ENCODE measurements at places on chromosomes 1 and 21.

DNA sequence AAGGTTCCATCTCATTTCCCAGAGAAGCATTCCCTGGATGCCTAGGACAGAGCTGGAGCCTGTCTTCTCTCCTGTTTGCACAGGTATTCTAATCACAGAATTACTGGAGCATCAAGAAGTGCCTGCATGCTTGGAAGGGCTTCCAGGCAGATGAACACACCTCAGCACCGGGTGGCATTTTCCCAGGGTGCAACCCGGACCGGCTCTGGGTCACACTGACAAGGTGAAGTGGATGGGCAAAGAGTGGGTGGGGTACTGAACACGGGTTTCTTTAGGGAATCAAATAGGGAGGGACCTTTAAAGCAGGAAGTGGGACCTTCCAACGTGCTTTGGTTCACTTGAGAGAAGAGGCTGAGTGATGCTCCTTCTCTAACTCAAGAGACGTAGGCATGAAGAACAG is 7.1 kb upstream of the PEF1 start:
- no peak for DNase-seq

GRCh38 chr1:16434501-16434900 is 2.7 kb downstream of the SPATA21 start:
- DNase-seq = no peak

- DNase-seq = no peak
These were observed 85.5 kb downstream of the CAMK2N1 start for GRCh38 chr1:20400341-20401177.

GRCh38 chr1:53066891-53067738 is 5.1 kb downstream of the PODN start:
- DNase-seq = no peak

DNA sequence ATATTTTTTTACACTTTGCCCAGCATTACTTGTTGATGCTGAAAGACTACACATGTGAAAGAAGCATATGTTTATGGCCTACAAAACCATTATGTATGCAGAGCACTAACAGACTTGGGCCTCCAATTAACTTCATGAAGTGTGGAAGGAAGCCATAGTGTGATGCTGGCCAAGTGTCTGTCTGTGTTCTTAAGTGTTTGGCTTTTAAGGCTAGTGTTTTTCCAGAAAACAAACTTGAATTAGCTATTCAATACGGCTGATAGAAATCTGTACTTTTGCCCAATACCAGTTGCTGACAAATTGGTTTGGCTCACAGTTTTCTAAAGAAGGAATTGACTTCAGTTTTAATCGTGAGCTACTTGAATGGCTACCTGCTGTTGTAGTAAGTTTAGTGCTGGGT is 136.1 kb downstream of the ADGRL2 start:
- no peak for DNase-seq

GRCh38 chr21:41442481-41443186 is 16.6 kb downstream of the MX1 start:
- no peak for DNase-seq

GRCh38 chr21:45532826-45533360 is 9.3 kb downstream of the SLC19A1 start:
- DNase-seq = no peak

- DNase-seq = no peak
These were observed 31.9 kb downstream of the SNX7 start for GRCh38 chr1:98693385-98693784.

DNA sequence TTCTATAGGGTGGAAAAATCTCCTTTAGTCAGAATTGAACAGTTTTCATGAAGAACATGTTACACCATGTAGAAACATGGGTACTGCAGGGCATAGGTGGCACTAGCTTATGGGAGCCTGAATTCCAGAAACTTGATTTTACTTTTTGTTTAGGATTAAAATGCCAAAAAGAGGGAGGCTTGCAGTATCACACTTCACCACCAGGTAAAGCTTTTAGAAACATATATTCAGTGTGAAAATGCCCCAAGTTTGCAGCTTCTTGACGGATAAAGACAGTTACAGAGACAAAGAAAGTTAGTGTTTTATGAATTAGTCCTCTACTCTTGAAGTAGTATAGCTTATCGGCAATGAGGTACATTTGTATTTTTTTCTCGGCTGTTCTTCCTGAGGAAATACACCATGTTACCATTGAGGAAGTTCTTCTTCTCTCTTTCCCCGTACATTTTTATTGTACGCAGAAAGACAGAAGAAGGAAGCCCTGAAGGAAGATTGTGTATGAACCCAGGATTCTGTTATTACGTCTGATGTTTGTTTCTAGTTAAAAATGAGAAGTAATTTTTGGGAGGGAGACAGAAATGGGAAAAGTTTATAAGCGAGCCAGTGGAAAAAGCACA is 66.1 kb downstream of the PBX1 start:
- no peak for DNase-seq

DNA sequence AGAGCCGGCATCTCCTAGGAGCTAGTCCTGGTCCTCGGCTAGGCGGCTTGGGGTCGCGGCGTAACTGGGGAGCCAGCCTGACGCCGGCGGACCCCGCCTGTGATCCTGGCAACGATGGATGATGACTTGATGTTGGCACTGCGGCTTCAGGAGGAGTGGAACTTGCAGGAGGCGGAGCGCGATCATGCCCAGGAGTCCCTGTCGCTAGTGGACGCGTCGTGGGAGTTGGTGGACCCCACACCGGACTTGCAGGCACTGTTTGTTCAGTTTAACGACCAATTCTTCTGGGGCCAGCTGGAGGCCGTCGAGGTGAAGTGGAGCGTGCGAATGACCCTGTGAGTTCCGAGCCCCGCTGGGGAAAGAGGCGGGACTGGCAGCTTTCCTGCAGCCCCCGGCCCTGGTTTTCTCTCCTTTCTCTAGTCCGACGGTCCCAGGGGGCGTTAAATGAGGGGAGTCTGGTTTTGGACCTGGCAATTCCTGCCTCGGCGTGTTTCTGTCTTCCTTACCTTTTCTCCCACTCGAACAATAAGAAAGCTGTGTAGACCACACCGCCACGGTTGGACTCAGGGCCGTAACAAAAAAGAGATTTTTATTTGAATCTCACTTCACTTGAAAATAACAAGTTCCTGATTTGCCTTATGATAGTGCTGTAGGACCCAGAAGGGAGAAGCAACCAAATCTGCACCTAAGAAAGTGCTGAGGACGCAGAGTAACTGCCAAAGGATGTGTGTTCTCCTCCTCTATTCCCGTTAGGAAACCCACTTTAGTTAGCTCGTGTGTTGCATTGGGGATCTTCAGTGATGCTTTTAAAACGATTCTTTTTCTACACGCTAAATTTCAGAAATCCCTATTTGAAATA is at the start of gene SPRTN:
Gene SPRTN (plus strand): TSS at position 24 of the 859 bp plus-strand sequence. CDS start 91 bp downstream, at position 115.
- no peak for DNase-seq

DNA sequence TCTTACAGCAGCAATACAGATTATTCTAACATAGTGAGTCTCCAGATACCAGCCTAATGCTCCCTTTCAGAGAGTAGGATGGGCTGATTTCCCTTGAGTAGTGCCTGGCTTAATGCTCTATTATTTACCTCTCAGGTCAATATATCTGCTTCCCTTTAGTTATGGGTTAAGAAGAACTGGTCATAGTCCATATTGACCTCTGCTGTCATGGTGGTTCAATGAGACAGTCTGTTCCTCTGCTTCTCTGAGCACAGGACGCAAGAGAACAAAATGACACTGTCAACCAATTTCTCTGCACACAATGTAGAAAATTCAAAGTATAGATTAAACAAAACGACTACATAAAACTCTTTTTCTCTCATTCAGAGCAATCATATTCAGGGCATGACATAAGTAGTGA is 2.9 kb downstream of the MRAP start:
- DNase-seq = no peak

DNA sequence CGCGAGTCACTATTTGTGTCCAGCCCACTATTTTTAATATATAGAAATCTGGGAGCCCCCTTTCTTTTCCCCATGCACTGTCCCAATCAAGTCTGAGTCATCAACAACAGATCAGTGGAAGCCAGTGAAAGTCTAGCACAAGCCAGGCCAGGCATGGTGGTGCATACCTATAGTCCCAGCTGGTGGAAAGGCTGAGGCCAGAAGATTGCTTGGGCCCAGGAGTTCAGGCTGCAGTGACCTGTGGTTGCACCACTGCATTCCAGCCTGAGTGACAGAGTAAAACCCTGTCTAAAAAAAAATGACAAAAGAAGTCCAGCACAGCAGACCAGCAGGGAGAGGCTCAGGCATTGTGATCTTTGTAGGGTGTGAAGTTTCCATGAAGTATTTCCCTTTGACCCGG is 9.0 kb upstream of the RPL5 start:
- no peak for DNase-seq

GRCh38 chr1:36486439-36487335 is 4.0 kb upstream of the CSF3R start:
- no peak for DNase-seq

GRCh38 chr1:67711855-67712212 is 26.8 kb downstream of the GADD45A start:
- DNase-seq = no peak

- no peak for DNase-seq
These were observed 121.9 kb downstream of the ATG4C start for GRCh38 chr1:62905872-62906271.

DNA sequence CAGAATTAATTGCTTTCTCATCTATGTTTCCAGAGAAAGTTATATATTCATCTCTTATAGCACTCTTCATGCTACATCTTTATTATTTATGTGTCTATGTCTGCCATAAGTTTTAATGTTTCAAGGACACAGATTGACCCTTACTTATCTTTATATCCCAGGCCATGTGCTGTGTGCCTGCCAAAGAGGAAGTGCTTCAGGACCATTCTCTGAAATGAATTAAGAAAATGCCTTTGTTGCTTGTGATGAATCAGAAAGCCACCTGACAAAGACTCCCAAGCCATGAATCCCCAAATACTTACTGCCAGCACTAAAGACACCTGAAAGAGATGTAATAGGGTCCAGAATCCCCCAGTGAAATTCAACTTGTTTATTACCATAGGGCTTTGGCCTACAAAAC is 342.1 kb upstream of the C1orf87 start:
- no peak for DNase-seq

DNA sequence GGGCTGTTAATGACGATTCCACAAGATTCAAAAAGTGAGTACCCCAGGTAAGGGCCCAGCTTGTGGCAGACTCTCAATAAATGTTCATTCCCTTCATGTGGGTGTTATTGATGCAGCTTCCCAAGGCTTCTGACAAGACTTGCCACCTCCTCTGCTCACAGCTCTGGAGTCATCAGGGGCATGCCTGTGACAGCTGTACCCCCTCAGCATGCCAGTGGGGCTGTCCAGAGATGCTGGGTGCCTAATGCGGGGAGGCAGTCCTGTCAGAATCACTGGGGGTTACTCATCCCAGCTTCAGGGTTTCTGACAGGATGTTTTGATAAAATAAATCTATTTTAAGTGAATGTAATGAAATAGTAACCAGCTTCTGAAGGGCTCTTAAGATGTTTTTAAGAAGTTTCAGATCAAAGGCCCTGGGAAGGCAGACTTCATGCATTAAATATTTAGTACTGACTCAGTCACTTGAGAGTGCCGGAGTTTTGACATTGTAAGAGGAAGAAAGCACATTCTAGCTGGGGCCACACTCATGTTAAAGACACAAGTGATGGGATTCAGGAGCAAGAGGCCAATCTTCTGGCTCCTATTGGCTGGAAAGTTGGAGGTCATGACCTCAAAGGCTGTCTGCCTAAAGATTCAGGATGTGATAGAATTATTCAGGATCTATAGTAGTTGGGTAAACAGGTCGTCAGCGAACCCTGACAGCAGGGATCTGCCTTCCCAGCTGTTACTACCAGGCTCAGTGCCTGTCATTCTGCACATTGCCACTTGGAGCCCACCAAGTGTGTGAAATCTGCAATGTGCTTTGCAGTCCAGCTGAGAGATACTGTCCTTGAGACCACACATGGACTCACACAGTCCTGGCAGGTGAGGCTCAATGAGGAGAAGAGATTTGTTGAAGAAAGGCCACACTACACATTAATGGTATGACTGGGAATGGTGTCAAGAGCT is 239.6 kb upstream of the BEND5 start:
- peak; percentile 50 for DNase-seq

DNA sequence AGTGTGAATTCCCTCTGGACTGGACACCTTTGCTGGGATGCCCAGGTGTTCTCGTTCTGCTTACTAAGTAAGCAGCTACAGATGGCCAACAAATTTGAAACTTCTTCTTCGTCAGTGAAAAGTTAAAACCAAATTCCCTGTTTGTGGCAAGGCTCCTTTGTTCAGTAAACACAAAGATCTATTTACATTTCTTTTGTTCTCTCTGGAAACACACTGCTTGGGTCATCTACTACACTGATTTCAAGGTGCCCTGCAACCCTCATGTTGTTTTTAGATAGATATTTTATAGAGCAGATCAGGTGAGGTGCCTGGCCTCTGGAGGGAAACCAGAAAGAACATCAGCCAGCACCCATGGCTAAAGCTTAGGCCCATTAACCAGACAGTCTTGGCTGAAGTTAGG is 157.2 kb upstream of the UBE2U start:
- DNase-seq = no peak

DNA sequence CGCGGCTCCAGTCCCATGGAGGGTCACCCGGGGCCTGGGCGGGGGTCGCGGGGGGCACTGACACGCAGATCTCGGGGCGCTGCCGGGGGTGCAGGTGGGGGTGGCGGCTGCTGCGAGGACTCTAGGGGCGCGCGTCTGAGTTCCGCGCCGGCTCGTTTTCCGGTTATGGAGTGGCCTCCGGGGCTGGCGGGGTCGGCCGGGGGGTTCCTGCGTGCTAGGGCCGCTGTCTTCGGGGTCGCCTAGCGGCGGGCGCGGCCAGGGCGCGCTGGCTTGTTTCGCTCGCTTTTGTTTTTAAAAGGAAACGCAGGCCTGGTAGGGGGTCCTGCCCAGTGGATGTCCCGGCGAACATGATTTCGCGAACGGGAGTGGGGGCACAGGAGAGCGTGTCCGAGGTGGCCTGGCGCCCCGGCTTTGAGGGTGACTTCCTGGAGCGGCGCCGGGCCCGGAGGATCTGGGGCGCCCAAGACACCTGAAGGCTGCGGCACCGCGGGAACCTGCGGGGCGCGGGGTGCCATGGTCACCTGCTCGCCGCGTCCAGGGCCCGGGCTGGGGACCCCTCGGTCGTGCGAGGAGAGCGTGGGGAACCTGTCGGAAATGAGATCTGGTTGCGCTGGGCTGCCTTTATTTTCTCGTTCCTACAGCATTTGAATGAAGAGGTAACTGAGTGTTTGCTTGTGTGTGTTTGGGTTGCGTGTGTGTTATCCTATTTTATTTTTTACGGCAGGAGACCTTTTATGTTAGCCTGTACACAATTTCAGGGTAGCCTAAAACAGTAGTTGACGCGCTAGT is 618 bp downstream of the ETS2 start:
- peak; percentile 67 for DNase-seq

GRCh38 chr1:210087058-210087457 is 145.5 kb upstream of the SERTAD4 start:
- DNase-seq = no peak

DNA sequence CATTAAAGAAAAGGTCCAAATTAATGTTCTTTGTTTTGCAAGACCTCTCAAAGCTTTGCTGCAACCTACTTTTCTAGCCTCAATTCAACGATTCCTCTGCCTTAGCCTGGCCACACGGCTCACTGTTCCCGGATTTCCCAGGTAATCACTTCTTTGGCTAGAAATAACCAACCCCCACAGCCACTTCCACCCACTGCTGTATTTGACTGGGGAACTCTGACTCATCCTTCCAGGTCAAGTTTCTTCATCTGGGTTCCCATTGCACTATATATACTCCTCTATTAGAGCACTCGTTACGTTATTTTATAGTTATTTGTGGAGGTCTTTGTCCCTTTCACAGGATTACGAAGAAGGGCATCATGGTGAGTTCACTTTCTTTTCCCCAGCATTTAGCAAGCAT is 185.9 kb downstream of the CACNA1E start:
- no peak for DNase-seq

- DNase-seq = peak; percentile 70
These were observed 64.0 kb upstream of the HMCN1 start for GRCh38 chr1:185670187-185670627.

- no peak for DNase-seq
These were observed 42.6 kb downstream of the CACNA1S start for GRCh38 chr1:201069636-201070035.

GRCh38 chr1:209661071-209661470 is 8.8 kb upstream of the LAMB3 start:
- no peak for DNase-seq

Data from eye (tissue), 1 donor.